ENCODE measurements at places on chromosomes 7 and 10.

DNA sequence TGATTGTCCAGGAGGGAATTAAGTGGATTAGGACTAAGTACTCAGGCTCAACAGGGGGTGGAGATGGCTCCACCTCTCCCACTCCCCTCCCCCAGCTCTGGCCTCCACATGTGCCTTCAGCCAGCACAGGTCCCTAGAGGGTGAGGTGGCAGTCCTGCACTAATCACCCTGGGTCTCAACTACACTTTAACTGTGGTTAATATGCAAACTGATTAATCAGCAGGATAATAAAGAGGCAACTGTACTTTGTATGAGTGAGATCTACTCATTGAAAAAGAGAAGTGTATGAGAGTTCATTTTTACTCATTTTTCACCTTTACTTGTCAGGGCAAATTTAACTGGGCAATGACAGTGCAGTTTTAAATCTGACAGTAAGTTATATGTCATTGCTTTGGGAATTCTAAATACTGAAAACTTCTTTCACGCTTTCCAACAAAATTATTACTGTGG is 223.8 kb upstream of the CCDC6 start:
- no peak for DNase-seq

GRCh38 chr7:129093867-129094456 is 39.1 kb upstream of the TNPO3 start:
- DNase-seq, result no peak

DNA sequence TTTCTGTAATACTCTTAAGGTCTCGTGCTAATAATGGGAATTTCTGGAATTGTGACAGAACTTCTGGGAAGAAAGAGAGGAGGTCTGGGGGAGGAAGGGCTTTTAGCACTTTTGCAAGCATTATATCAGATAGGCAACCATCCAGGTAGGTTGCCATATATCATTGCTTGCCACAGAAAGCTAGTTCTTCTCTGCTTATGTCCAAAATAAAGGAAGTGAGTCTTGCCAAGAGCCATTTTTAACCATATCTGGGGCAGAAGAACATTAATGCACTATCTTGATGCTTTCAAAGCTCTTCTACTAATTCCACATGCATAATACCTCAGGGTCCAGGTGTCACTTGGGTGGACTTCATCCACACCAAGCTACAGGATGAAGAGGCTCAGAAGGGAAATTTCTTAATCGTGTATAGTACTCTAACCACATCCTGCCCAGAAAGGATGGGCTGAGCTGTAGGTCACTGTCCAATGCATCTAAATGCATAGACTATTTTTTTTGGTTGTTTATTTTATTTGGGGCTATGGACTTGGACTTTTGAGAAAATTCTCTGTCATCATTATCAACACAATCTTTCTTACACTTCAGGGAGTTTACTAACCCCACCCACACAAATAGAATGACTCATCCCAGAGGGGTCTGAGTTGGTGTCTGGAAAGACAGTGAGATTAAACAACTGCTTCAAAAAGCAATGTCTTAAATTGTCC is 68.9 kb upstream of the ADO start:
- DNase-seq, result no peak

DNA sequence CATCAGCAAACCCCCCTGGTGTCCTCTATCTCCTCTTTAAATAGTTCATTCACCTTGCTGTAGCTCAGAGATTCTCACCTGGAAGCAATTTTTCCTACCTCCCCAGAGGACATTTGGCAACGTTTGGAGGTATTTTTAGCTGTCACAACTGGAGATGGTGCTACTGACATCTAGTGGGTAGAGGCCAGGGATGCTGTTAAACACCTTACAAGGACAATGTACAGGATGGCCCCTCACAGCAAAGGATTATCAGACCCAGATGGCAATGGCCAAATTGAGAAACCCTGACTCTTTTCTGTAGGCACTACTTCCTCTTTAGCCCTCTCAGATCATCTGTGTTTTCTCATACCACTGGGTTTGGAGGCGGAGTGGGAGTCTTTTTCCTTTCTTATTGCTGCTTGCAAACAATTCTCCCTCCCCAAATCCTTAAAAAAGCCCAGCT is 13.2 kb upstream of the TRA2A start:
- no peak for DNase-seq

DNA sequence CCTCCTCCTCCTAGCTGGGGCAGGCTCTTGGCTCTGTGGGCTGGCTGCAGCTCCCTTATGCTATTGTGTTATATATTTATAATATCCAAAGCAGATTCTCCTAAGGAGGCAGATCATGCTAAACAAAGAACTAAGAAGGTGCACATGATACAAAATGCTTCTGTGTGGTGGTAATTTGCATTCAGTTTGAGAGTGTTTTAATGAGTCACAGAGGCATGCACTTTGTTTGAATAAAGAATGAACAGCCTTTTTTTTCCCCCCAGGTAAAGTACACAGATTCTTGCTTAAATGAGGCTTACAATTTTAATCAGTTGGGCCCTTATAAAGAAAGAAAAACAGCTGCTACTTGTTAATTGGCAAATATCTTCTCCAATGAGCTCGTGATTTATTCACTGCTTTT is 95.0 kb downstream of the FANK1 start:
- DNase-seq, result no peak

DNA sequence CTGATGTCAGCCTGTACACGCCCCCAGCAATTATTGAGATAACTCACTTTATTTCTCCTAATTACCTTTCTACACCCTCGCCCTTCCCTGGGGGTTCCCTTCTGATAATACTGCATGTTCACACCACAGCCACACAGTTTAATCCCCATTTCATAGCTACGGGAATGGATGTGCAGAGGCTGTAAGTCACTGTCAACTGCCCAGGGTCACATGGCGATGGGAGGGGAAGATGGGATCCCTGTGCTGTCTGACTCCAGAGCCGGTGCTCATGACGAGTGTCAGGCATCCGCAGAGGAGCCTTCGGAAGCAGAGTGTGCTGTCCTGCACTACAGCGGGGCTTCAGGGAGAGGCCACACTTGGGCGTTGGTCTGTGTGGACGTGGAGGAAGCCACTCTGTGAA is 688.7 kb downstream of the SDK1 start:
- no peak for DNase-seq

- DNase-seq, result no peak
Observed at GRCh38 chr7:28237363-28237762, 56.8 kb upstream of the JAZF1 start.

- DNase-seq, result no peak
Observed at GRCh38 chr10:50511492-50512213, 112.1 kb downstream of the SGMS1 start.

GRCh38 chr7:100128637-100128963 is 1.8 kb downstream of the MBLAC1 start:
- DNase-seq, result no peak

DNA sequence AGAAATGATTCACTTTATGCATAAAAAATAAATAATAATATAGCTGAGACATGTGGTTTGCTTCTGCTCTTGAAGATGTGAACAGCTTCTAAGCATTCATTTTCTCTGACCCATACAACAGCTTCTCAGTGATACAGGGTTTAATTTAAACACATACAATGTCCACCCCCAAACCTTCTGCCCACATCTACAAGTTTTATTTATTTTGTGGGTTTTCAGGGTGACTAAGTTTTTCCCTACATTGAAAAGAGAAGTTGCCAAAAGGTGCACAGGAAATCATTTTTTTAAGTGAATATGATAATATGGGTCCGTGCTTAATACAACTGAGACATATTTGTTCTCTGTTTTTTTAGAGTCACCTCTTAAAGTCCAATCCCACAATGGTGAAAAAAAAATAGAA is 17.2 kb downstream of the INHBA start:
- no peak for DNase-seq

GRCh38 chr10:69087590-69088470 is at the start of gene SRGN:
Gene SRGN (plus strand): TSS chr10:69088103. CDS start chr10:69088158, 55 bp downstream.
- no peak for DNase-seq

DNA sequence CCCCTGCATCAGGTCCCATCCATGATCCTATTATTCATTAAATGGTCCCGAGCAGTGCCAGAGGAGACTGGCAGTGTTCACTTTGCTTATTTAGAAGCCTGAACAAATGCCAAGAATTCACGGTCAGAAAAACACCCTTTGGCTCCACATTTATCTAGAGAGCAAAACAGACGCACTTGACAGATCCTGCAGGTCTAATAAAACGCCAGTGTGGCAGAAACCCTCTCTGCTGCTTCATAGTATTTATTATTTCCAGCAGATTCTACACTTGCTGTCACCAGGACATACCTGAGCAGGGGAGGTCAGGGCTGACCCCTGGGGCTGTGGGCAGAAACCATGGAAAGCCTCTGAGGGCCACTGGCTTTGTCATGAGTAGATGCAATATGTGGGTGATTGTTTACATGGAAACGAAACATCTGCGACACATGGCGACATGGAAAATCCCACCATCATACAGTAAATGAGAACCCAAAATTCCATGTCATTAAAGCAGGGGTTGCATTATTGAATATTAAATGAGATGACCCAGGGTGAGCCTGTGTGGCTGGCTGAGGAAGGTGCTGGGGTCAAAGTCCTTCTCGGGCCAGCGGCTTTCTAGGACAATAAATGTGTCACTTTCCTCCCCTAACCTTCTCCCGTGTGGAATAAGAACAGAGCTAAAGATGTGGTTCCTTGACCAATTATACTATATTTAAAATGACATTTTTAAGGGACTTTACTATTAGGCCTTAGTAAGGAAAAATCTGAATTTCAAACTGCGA is 205.9 kb upstream of the SVIL start:
- DNase-seq, result no peak

DNA sequence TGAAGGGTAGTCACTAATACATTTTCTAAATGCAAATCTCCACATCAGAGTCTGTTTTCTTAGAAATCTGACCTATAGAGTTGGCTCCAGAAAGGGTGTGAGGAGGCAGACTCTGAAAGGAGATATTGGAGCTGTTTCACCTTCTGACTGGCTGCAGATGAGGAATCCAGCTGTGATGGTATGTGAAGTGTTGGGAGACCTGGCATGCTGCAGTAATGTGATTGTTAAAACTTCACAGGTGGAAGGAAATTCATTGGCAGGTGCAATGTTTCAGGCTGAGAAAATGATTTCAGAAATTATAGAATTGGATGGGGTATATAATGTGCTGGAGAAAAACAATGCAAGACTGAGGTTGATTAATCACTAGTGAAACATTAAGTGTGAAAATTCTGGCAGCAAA is 1134.0 kb upstream of the LRRN3 start:
- DNase-seq, result no peak

GRCh38 chr7:50792342-50793119 is 9.8 kb upstream of the GRB10 start:
- no peak for DNase-seq

DNA sequence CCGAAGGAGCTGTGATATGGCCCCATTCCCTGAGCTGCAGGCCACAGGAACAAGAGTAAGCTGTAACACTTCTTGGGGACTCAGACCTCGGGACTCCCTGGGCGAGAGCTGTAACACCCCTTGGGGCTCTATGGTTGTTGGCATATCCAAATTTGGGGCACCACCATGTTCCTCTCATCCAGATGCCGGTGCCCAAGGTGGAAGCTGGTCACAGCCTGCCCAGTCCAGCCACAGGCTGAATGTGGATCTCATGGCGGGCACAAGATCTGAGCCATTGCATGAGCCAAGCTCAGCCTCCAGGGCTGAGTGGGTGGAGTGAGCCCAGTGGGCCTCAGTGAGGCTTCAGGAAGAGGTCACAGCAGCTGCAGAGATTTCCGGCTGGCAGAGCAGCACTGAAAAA is 78.9 kb downstream of the TMEM106B start:
- DNase-seq, result no peak

DNA sequence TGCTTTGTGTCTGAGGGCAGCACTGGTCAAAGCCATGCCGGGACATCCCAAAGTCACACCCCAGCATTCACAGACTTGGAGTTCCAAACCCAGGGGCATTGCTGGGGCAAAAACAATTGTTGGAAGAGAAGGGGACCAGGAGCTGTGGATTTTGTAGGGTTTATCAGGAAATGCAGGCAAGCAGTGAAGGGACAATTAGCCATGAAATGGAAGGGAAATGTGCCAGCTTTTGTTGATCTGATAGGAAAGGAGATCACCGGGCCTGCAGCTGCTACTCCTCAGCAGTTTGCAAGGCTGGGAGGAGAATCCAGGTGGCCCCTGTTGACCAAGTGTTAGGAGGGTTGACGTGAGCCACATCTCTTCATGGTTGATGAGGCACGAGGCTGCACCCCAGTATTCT is 2.5 kb upstream of the BRI3 start:
- no peak for DNase-seq

- DNase-seq, result no peak
Observed at GRCh38 chr10:70494966-70495365, 16.4 kb downstream of the PALD1 start.

DNA sequence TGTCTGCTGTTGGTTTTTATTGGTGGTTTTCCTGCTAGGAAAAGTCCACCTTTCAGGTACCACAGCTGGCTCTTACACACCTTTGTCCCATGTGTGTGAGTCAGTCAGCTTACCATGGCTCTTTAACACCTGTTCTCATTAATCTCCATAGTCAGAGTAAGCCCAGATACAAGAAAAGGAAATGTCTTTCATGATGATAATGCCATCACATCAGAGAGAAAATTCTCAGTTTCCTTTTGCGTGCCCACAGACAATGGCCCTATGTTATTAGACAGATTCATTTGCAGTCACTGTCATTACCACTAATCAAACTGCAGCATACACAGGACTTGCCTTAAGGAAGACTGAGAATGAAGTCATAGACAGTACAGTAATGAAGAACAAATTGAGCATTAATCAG is 1583.6 kb upstream of the LRRTM3 start:
- DNase-seq, result no peak

- DNase-seq, result no peak
Observed at GRCh38 chr10:114303556-114303955, 64.5 kb downstream of the VWA2 start.

- no peak for DNase-seq
Observed at GRCh38 chr10:83373671-83374070, 765.6 kb upstream of the GHITM start.

DNA sequence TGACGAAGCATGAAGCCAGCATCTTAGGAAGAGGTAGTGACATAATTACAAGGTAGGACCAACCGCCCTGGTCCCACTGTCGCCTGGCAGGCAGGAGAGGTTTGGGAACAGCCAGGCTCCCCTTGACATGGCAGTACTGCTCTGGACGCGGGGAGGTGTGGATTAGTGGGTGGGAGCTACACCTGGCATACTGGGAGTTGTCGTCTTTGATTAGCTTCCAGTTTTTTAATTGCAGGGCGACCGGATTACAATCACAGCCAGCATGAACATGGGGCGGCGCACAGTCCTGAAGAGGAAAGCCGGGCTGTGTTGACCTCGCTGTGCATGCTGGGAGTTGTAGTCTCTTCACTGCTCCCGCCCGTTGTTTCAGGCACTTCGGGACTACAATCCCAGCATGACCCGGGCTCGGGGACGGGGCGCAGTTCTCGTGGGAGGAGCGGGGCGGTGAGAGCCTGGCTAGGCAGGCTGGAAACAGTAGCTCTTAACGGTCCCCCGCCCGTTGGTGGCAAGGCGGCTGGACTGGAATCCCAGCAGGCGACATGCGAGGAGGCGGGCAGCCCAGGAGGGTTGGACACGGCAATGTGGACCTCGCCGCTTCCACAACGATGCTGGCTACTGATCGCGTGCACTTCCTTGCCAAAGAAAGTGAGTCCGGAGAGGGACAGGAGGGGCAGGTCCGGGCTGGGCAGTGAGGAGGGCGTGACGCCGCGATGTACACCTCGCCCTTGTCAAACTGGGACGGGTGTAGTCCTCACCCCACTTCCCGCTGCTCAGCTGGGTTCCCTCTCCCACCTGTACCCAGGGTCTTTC is 98.0 kb upstream of the ZNF722 start:
- no peak for DNase-seq

- DNase-seq, result no peak
Observed at GRCh38 chr10:32461203-32461602, 15.3 kb downstream of the CCDC7 start.

All from NCI-H187 treated with DMSO at 0.1 percent for 48 hours (cell line).